ENCODE measurements at places on chromosomes 1 and 21. TPM values are rescaled to one million over a fixed set of nuclear protein-coding genes. Genes with fewer than 3 reads are reported as not detected.

Gene SLC5A3
- 4.9 TPM for total RNA-seq

DNA sequence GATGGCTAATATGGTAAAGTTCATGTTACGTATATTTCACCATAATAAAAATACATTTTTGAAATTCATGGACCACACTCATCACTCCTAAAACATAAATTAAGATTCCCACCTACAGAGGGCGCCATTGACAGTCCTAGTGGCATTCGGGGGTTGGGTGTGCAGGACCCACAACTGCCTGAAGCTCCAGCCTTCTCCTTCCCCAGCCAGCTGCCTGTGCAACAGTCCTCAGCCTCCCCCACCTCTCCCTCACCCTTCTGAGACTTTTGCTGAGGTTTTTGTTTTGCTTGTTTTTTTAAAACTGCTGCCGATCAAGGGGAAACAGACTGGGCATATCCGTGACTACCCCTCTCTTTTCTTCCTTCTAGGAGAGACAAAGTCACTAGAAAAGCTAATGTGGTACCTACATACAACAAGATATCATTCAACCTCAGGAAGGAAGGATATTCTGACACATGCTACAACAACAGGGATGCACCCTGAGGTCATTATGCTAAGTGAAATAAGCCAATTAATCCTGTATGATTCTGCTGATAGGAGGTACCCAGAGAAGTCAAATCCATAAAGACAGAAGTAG, 9.2 kb upstream of the EVA1C start:
- peak; percentile 72 for DNase-seq

DNA sequence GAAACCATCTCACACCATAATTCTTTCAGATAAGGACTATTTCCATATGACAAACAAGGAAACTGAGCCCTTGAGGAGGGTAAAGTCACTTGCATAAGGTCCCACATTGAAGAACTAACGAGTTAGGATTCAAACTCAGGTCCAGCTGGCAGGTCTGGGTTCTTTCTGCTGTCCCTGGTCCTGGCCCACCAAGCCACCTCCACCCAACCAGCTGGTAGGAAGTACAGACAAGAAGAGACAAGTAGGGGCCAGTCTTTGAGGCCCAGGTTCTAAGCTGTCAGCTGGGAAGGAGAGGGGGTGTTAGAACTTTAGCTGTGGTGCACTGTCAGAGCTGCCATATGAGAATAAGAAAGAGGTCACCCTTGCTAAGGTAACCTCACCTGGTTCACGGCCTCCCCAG, 188.6 kb downstream of the TRABD2B start:
- DNase-seq: no peak

Gene ANKRD35
- total RNA-seq: 0.11 TPM

Gene HOOK1
- 18.1 TPM for total RNA-seq

- DNase-seq: no peak
These were observed 28.7 kb downstream of the IFI44 start for GRCh38 chr1:78678324-78678723.

GRCh38 chr1:5721634-5722215, 270.5 kb downstream of the NPHP4 start:
- no peak for DNase-seq

GRCh38 chr1:231774719-231775335, 148.2 kb downstream of the DISC1 start:
- DNase-seq: no peak

- DNase-seq: peak; percentile 72
These were observed 123.5 kb downstream of the CRB1 start for GRCh38 chr1:197391303-197392226.

DNA sequence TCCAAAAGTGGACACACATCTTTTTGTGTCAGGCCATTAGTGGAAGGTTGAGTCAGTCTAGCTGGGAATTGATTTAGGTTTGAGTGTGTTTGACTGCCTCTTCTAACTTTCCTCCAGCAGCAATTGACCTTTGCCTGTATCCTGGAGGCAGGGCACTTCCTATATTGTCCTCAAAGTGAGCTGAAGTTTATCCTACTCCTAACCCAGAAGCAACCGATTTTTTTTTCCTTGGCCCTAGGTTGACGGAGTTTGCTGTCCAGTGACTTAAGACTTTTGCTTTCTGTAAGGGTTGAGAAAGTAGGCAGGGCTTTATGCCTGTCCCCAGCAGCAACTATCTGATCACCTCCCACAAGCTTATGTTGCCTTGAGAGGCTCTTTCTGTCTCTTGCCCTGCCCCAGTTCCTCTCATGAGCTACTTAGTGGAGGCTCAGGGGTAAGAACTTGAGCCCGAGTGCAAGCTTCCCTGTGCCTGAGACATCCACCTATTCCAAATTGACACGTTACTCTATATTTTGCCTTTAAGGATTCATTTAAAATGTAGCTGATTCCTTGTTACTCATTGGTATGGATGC, 30.9 kb downstream of the SLC35F3 start:
- no peak for DNase-seq

- no peak for DNase-seq
These were observed 340.6 kb downstream of the SRGAP2C start for GRCh38 chr1:121525355-121525754.

- no peak for DNase-seq
These were observed 39.8 kb upstream of the CFAP126 start for GRCh38 chr1:161407451-161407985.

DNA sequence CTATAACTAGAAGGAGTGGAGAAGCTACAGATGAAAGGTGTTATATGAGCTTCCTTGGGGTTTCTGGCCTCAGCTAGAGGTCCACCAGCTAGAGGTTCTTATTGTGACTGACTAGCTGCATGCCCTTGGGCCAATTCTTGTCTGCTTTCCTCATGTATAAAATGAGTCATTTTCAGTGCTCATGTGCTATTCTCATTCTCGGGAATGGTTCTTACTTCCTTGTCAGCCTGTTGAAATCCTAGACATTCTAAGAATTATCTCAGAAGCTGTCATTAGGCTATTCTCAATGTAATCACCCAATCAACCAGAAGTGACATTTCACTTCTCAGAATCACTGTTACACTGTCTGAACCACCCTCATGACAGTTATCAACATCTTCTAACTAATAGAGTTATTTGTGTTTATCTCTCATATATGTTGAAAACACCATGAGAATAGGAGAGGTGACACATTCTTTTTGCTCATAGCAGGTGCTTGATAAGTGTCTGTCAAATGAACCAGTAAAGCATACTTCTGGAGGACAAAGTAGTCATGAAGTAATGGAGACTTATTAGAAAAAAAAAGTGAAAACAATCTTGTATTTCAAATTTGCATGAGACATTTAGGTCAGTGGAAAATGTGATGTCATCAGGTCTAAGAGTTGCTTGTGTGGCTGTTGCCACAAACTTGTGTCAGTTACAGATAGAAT, 122.8 kb upstream of the IVNS1ABP start:
- no peak for DNase-seq

Measured in CD4-positive, alpha-beta T cell (primary cell).